ENCODE measurements at places on chromosomes 1 and 21.

DNA sequence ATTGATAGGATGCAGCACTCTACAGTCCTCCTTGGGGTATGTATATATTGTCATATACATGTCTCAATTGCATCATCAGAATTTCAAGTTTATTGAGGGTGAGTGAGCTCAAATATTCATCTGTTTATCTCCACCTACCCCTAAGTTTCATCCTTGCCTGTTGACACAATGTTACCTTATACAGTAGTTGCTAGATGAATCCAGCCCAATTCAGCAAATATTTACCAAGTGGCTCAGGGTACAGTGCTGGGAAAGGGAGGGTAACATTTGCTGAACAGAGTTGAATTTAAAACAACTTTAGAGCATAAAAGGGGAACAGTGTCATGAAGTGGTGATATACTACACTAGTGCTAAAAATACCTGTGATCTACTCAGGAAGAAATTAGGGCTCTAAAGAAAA lies 14.4 kb downstream of the ELAVL4 start:
- no peak for DNase-seq

GRCh38 chr1:203835476-203835875 lies 25.9 kb upstream of the SNRPE start:
- DNase-seq, result no peak

DNA sequence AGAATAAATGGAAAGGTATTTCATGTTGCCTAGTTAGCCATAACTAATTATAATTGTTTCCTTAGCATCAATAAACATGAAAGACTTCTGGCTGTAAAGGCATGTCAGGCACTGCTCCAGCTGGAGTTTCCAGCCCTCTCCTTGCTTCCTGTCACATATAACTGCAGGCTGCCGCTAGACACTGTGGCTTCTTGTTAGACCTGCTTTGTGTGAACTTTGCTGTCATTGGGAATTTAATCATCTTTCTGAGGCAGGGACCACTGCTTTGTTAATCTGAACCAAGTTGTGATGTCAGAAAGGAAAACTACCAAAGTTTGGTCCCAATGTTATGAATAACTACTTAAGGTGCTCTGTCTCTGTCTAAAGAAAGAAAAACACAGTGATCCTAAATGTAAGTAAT lies 90.3 kb upstream of the DUSP10 start:
- DNase-seq, result no peak

DNA sequence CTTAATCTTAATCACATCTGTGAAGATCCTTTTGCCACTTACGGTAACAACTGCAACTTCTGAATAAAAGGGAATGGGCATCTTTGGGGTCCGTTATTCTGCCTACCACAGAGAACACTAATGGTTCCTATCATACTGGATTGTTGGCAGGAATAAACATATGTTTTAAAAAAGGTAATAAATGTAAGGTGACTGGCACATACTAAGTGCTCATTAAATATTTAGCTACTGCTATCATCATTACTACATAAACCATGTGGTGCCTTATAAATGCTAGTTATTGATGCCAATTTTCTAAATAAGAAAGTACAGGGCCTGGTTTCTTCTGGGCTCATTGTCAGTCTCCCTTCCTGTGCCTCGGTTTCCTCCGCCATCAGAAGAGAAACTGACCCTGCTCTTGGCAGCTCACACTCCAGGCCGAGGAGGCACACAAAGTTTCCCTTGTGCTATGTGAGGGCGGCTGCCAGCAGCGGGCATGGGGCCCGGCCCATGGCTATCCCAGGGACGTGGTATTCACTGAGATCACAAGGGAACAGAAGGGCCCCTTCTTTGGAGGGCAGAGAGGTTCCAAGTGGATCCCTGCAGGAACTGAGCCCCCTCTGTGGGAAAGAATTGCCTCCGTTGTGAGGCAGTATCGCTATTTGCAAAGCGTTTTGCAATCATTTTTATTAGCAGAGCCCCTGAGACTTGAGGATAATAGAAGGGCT lies 26.2 kb downstream of the NAV1 start:
- DNase-seq, result no peak

- no peak for DNase-seq
These were observed 195.3 kb downstream of the C1orf94 start for GRCh38 chr1:34371829-34372532.

DNA sequence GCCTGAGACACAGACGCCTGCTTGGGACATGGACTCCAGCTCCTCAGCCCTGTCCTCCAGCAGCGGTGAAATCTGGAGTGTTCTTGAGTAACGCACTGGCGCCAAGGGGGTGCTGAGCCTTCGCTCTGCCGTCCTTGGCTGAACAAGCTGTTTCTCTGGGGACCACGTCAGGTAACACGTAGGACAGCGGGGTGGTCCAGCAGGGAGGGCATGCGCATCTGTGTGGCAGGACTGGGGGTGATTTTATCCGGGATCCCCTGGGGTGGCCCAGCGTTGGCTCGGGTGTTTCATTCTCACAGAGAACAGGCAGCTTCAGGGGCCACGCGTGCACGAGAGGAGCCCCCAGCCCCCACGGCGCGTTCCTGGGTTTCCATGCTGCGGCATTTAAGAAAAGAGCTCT lies 61.2 kb downstream of the AGPAT3 start:
- DNase-seq, result no peak

- no peak for DNase-seq
These were observed 42.7 kb upstream of the ATP1A1 start for GRCh38 chr1:116330342-116330652.

- DNase-seq, result no peak
These were observed 2.9 kb downstream of the JAK1 start for GRCh38 chr1:64963466-64963865.

DNA sequence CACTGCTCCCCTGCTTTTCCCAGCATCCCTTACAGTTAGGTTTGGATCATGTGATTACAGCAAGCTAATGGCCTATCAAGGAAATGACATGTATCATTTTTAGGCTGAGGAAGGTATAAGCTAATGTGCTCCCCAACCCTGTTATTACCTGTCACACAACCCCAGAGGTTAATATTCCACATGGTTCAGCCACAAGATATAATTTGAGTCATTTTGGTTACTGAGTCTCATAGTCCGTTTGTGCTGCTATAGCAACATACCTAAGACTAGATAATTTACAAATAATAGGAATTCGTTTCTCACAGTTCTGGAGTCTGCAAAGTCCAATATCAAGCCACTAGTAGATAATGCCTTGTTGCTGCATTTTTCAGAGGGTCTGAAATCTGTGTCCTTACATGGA lies 29.1 kb upstream of the SLC16A1 start:
- no peak for DNase-seq

DNA sequence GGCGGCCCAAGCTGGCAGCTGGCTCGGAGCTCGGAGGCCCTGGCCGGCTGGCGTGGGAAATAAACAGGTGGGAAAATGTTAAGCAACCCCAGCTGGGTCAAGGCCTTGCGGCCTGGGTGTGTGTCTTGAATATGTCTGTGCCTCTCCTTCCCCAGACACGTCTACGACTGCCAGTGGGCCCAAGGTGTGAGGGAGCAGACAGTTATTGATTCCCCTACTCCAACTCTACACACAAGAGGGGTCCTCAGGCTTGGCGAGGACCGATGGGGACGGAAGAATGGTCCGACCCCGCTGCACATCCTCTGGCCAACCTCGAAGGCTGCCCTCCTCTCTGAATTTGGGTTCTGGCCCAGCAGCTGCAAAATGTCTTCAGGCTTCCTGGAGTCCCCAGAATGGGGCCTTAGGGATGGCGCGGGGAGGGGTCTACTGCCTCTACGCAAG lies 2.2 kb downstream of the IL22RA1 start:
- DNase-seq, result no peak

- DNase-seq, result no peak
These were observed 39.0 kb upstream of the GUCA2B start for GRCh38 chr1:42114229-42114628.

All from GM12864 (cell line).